Stimulated activated CD8-positive, alpha-beta memory T cell treated with anti-CD3 and anti-CD28 coated beads, Interleukin-2, amount 100 ng/mL, for 1 hour (primary cell): ENCODE measurements at places on chromosomes 12 and 14.

DNA sequence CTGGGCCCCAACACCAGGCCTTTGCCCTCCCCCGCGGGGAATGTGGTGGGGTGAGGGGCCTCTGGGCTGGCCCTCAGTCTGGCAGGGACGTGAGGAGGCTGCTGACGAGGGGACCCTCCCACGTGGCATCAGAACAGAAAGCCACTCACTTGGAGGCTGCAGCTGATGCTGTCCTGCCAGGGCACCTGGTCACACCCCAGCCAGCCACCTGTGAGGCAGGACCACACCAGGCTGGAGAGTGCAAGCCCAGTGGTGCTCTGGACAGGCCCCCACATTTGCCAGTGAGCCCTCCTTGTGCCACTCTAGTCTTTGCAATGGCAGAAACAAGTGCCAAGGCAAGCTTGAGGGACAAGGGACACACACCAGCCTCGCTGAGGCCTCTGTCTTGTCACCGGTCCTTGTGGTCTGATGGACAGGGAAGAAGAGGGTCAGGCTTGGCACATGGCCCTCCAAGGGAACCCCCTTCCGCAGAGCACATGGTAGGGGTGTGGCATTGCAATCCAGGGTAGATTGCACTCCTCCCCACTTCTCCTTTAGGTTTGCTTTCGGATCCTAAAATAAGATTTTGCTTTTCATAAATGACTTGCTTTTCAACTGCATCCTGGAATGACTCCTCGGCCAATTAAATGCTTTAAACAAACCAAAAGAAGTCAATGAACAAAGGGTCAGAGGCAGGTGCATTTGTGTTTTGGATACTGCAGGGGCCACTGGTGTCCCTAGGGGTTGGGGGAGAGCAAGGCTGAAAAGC is 53.7 kb downstream of the CCDC88C start:
- DNase-seq: no peak

GRCh38 chr12:100381379-100381778 is 24.5 kb downstream of the SLC17A8 start:
- DNase-seq: no peak

DNA sequence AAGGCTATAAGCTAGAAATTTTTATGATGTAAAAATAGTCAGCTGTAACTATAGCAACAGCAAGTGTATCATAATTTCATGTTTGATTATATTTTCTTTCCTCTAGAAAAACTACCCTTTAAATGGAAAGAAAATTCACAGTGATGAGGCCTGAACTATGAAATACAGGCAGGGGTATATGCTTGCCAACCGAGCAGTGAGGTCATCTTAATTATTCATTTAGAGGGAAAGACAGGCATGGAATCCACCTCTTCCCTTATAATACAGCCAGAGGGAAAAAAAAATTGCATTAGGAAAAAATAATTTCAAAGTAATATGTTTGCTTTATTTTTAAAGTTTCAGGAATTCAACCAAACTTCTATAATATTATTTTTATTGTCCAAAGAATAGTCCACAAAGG is 139.8 kb downstream of the EPS8 start:
- no peak for DNase-seq

DNA sequence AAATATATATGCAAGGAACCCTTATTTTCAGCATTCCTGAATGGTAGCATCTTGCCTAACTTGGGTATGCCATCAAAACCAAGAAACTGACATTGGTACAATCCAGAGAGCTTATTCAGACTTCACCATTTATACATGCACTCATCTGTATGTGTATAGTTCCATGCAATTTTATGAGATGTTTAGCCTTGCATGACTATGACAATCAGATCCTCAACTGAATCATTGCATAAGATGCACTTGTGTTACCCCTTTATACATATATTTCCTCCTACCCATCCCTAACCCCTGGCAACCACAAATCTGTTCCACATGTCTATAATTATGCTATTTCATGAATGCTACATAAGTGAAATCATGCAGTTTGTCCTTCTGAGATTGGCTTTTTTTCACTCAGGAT is 37.0 kb upstream of the PPFIBP1 start:
- DNase-seq: no peak

DNA sequence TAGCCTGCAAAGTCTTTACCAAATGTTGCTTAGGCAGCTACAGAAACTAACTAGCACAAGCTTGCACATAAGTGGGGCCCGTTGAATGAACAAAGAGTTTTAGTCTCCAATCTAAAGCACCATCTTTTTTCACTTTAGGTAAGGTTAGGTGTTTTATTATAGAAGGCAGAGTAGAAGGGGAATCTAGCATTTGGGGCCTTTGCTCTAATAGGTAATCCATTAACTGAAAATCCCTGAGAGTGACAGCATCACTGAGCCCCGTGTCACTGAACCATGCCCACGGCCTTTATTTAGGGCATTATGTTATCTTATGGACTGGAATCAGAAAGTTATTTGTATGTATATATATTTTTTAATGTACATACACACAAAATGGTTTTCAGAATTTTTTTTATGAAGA is 25.1 kb downstream of the CPNE8 start:
- DNase-seq: no peak

DNA sequence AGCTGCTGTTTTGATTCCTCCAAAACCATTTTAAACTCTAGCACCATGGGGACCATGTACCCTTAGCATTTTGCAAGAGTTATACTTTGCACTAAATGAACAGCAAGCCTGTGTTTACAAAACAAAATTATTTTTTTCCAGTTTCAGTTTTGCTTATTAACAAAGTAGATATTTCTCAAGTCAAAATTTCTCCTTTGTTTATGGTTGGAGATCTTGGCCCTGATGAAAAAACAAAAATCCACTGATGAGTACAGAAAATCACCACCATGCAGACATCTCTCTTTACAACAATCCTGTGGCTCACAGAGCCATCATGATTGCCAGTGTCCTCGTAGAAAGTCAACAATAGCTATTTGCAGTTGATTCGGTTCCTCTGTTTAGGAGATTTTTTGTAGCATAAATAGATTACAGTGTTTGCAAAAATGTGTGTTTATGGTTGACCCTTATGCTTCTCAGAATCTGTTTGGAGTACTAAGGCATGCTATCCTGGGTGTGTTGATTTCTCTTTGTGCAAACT is 201.1 kb upstream of the NUDT4 start:
- no peak for DNase-seq

GRCh38 chr12:51028126-51028812 is 2.1 kb upstream of the SLC11A2 start:
- no peak for DNase-seq

DNA sequence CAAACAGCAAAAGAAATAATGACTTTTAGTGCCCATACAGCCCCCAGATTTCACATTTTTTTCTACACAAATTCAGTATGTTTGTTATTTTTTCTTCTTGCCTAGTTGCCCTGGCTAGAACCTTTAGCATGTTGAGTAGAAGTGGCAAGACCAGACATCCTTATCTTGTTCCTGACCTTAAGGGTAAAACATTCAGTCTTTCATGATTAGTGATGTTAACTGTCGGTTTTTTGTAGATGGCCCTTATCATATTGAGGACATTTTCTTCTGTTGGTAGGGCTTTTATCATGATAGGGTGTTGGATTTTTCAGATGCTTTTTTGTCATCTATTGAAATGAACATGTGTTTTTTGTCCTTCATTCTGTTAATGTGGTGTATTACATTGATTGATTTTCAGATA is 17.1 kb downstream of the IRAK3 start:
- DNase-seq: no peak

DNA sequence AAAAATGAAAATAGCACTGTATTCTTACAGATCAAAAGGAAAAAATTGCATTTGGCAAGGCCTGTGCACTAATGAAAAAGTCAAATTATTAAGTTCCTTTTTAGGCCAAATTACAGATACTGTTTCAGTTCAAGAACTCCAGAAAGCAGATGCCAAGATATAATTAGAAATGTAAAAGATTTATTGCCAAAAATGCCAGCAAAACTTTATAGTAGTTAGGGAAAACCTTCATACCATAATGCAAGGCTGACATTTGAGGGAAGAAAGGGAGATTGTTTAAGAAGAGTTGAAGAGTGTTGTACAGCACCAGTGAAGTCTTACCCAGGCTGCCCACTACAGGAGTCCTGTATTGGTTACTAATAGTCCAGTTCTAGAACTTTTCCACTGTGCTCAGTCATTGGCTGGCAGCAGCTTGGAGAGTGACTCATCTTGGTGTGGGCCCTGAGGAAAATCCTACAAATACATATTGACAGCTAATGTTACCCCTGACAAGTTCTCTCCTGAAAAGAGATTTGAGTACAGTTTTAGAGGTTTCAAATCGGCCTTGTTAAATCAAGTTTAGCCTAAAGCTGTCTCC is 600.4 kb downstream of the C12orf50 start:
- no peak for DNase-seq

DNA sequence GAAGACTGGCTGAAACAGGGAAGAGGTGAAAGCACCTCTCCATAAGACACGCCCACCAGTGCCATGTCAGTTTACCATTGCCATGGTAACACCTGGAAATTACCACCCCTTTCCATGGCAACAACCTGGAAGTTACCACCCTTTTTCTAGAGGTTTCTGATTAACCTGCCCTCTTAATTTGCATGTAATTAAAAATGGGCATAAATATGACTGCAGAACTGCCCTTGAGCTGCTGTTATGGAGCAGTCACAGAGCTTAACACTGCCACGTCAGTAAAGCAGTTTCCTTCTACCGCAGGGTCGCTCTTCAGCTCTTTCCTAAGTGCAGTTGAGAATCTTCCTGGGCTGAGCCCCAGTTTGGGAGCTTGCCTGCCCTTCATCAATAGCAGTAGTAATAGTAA is 55.2 kb downstream of the RASSF3 start:
- no peak for DNase-seq

DNA sequence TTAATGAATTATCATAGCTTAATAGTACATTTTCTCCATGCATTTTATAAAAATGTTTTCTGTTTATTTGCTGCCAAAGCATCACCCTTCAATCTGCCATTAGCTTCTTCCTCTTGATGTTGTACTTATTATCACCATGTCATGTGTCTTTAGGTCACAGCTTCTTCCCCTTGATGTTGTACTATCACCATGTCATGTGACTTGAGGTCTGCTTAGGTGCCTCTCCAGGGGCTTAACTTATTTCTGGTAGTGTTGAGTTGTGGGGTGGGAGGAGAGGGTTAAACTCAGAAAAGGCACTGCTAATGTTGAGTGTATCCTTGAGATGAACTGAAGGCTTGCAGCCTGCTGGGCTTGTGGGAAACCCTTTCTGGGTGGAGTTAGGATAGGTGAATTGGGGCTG is 87.8 kb downstream of the DAAM1 start:
- DNase-seq: no peak

GRCh38 chr12:14776236-14776961 is 26.9 kb downstream of the WBP11 start:
- no peak for DNase-seq

DNA sequence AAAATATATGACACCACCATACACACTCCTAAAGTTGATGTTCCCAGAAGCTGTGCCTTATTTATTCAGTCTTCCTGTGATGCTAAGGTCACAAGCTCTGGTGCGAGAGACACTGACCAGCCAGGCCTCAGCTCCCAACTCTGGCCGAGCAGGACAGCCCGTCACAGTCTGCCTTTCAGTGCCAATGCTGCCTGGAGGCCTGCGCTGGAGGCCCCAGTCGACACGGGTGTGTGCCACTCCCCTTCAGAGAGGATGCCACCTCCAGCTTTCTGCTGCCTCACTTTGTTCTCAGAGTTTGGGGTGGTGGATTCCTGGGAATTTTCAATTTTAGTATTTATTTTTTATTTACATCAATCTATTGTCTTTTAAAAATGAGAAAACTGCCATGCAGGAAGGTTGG is 7.3 kb upstream of the PAPLN start:
- no peak for DNase-seq

DNA sequence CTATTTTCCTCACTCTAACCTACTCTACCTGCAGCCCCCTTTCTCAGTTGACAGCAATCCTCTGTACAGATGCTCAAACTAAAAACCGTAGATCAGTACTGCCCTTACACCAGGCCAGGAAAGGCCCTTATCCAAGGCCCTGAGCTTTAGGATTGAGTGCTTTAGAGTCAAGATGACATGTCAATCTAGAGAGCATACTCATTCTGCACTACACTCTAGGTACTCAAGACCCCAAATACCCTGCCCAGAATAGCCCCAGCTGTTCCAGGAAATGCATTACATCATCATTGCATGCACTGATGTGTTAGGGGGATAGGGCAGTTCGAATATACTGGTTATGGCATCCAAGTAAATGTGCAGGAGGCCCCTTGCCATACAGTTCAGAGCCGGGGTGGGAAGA is 3.5 kb upstream of the PHLDA1 start:
- no peak for DNase-seq

- DNase-seq: no peak
Observed at GRCh38 chr12:114982760-114983159, 298.8 kb upstream of the TBX3 start.
